Ammon's horn (tissue), 1 donor: ENCODE measurements at places on chromosomes 11 and 22.

DNA sequence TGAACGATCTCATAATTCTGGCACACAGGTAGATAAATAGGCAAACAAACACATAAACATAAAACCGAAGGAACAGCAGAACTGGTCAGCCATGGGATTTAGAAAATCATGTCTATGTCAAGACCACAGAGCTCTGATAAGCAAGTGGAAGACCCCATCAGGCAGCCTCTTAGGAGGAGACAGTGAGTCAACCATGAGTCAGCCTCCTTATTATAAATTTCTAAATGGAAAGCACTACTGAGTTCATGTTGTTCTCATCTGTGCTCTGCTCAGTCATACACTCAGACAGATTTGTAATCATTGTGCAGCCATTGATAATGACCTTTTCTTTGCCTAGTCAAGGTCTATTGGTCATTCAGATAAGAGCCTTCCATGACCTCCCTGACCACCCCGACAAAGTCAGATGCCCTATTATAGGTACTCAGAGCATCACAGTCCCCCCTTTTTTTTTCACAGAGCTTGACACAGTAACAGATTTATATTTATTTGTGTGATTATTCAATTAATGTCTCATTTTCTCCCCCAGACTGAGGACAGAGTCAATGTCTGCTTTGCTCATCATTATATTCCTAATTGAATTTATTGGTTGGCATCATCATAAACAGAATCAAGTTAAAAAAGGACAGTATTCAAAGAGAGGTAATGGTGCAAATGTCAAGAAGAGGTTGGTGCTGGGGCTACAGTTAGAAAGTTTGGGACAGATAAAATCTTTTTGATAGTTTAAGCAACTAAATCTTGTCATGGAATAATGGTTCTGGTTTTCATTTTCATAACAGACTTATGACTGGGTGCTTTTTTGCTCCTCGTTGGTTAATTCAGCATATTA is 579.7 kb upstream of the CCDC90B start:
- DNase-seq: peak; percentile 22

- peak; percentile 87 for DNase-seq
These were observed at the start of gene OR51D1 for GRCh38 chr11:4636962-4637661. Gene OR51D1, plus strand, starts transcription at chr11:4637477. Its CDS starts 2,314 bp downstream, at chr11:4639791.

DNA sequence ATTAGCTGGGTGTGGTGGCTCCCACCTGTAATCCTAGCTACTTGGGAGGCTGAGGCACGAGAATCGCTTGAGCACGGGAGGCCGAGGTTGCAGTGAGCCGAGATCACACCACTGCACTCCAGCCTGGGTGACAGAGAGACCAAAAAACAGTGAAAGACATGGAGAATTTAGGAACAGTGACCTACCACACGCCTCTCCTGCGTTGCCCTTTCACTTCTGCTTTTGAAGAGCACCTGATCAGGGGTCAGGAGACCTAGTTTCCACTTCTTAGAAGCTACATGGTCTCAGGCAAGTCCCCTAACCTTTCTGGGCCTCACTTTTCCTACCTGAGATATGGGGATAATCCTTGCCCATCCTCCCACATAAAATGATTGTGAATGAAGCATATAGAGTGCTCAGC is 12.2 kb downstream of the SLC35C1 start:
- DNase-seq: no peak

- no peak for DNase-seq
These were observed 12.4 kb upstream of the TEF start for GRCh38 chr22:41369424-41369745.

DNA sequence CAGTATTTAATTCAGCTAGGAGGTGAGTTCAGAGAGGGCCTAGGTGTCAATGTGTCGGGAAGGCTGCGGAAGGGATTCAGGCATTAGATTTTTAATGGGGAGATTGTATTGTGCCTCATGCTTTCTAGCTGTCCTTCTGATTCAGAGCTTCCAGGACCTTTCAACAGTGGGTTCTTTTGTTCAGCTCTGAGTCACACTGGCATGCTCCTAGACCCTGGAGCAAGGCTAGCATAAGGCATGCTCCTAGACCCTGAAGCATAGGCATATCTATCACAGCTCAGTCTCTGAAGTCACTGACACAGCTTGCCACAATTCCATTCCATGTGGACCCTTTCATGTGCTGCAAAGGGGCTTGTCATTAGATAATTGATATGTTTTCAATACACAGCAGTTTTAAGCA is 396.9 kb downstream of the RAB38 start:
- peak; percentile 48 for DNase-seq

- DNase-seq: no peak
These were observed 145.7 kb downstream of the TENM4 start for GRCh38 chr11:79294845-79295731.

- no peak for DNase-seq
These were observed 36.1 kb downstream of the TTC12 start for GRCh38 chr11:113350336-113351067.

DNA sequence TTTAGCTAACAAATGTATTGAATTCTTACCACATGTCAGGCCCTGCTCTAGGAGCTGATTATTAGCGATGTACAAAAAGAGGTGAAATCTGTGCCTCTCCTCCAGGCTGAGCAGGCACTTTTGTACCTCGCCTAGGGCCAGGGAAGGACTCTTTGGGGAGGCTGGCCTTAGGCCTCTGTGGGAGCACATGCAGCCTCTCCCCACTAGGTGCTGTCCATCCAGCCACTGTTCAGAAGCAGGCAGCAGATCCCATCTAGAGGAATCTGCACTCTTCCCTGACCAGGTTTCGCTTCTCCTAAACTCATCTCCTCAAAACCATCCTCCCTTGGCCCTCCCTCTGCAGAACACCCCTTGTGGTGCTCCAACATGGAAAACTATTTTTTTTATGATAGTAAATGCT is 51.9 kb upstream of the WT1 start:
- no peak for DNase-seq

DNA sequence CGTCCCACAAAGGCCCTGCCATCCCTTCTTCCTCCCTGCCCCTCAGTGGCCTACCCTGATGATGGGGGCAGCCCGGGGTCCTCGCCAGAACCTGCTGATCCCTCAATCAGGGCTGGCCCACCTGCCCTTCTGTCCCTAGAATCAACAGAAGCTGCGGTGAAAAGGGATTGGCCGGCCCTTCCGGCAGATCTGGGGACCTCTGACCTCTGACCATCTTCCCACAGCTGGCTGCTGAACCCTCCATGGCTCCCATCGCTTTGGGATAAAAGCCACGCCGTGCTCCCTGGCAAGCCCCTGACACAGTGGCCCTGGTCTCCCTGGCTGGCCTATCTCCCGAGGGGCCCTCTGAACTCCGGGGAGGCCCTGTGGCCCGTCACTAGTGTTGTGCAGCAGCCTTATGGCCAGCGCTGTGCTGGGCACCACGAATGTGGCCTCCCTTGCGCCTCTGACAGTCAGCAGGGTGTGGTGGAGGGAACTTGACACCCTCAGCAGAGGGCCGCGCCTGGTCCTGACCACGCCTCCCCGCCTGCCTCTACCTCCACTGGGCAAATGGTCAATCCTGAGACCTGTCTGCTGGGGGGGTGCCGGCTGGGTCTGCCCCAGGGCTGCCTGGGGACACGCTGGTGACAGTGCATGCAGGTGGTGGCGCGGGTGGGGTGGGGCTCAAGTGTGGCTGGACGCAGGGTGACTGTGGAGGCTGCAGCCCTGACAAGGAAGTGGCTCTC is 58.0 kb upstream of the TTLL12 start:
- no peak for DNase-seq

DNA sequence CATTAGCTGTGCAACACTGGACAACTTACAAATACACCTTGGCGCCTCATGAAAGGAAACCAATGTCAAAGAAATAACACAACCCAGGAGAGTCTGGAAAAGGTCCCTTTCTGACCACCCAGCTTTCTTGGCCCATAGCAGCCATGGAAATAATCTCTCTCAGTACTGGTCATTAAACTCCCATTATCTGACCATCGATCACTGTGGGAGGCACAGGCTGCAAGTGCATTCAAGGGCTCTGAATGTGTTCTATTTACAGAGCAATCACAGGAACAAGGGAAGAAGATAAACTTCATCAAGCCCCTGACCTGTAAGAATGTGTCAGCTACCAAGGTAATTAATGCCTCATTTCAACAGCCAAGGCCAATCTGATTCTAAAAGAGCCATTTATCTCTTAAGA is 40.1 kb downstream of the CTSC start:
- no peak for DNase-seq

GRCh38 chr11:82373781-82374542 is 359.7 kb downstream of the FAM181B start:
- DNase-seq: no peak

GRCh38 chr11:132865623-132866022 is 666.7 kb downstream of the OPCML start:
- DNase-seq: no peak

GRCh38 chr11:63490551-63491239 is at the start of gene PLAAT5:
Gene PLAAT5, minus strand, starts transcription at chr11:63491167. Its CDS starts 133 bp downstream, at chr11:63491034.
- no peak for DNase-seq

DNA sequence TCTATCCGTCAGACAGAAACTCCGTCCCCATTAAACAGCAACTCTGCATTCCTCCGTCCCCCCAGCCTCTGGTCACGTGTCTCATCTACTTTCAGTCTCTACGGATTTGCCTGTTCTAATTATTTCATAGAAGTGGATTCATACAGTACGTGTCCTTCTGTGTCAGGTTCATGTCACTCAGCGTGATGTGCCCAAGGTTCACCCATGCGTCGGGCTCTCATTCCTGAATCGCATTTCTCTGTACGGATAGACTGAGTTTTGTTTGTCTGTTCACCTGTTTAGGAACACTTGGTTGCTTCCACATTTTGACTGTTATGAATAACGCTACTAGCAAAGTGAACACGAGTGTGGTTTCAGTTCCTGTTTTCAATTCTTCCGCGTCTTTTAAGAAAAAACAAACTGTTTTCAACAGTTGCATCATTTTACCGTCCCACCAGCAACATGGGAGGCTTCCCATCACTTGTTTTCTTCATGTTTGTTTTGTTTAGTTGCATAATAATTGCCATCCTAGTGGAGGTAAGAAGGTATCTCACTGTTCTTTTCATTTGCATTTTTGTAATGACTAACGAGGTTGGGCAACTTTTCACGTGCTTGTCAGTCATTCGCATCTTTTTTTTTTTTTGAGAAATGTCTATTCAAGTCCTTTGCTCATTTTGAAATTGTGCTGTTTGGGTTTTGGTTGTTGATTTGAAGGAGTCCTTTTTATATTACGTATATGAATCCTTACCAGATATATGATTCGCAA is 8.9 kb upstream of the NLRP6 start:
- DNase-seq: peak; percentile 51

GRCh38 chr11:64869571-64870175 is 8.7 kb downstream of the EHD1 start:
- no peak for DNase-seq

DNA sequence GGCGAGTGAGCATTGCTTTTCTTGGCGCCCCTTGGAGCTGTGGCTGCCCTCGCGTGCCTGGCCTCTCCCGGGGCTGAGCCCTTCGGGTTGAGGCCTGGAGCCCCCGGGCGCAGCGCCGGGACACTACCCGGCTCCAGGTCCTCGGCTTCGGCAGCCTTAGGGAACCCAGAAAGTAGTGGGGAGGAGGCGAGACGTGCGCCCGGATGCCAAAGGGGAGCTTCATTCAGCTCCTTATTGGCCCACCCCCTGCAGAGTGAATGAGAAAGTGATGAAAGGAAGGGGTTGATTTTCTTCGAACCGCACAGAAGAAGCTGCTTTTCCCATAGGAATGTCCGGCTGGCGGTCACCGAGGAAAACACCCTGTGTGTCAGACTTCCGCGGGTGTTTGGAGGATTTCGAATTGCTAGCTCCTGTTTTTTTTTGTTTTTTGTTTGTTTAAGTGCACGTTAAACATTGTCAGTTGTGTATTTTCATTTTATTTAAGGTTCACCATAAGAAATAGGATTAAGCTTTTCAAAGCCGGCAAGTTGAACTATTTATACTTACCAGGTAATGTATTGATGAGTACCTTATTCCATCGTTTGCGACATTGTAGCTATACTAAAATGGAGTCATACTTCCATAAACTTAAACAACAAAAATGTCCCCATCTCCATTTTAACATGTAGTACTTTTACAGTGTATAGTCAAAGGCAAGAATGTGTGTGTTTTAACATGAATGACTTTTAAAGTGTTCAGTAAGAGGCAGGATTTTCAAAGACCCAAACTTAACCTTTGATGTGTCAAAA is 841 bp upstream of the EIF4G2 start:
- DNase-seq: peak; percentile 57

- DNase-seq: no peak
These were observed at the start of gene SLC6A5 for GRCh38 chr11:20599221-20600019. Gene SLC6A5, plus strand, starts transcription at chr11:20599608. Its CDS starts 65 bp downstream, at chr11:20599673.

- DNase-seq: peak; percentile 16
These were observed 55.8 kb downstream of the SMIM38 start for GRCh38 chr11:69211540-69211919.

DNA sequence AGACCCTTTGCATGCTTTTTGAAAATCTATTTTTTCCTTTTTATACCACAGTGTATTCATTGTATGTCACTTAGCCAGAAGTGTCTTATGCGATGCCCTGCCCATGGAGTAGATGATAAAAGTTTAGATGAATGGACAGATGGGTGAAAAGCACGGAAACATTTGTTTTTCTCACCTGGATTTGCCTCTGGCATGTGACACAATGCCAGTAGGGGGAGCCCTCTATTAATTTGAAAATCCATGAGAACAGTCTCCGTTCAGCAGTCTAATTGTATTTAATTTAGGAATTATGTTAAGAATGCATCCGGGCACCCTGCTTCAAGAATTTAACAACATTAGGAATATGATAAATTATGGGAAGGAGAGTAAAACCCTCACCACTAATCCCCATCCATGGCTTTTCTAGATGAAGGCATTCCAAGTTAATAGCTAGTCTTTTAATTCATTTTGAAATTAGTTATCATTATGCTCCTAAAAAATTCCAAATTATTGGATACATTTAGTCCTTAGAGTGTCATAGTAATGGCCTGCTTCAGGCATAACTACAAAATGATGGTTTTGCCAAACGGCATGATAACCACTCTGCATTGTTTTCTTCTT is 55.3 kb upstream of the ALKBH3 start:
- no peak for DNase-seq

GRCh38 chr22:36734171-36735058 is 30.9 kb upstream of the CACNG2 start:
- no peak for DNase-seq

- DNase-seq: peak; percentile 11
These were observed 40.9 kb downstream of the CSRP3 start for GRCh38 chr11:19160847-19161246.

- DNase-seq: peak; percentile 83
These were observed 5.7 kb upstream of the SEPTIN3 start for GRCh38 chr22:41963453-41964111.

- no peak for DNase-seq
These were observed 1374.7 kb upstream of the RAG2 start for GRCh38 chr11:37972691-37973090.

DNA sequence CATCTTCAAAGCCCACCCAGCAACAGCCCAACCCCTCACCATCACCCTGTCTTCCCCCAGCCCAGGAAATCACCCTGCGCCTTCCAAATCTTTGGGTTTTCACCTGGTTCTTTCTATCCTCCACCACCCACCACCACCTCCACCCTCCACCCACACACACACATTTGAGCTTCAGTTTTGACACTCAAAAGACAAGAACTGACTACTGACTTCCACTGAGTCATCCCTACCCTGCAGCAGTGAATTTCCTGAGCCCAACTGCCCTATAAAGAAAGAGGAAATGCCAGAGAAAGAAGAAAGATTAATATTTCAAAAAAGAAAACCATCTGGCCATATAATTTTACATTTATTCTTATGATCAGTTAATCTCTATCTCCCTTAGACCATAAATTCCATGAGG is 137.5 kb downstream of the CHST1 start:
- no peak for DNase-seq
